ENCODE measurements at places on chromosomes 3 and 15. TPM values are rescaled to one million over a fixed set of nuclear protein-coding genes. Genes with fewer than 3 reads are reported as not detected.

GRCh38 chr15:32677238-32677750 lies 35.8 kb downstream of the SCG5 start:
- DNase-seq, result no peak
- H3K27me3 ChIP-seq, result no peaks in the 10 kb centered on the region
- no peak overlapping the region for H3K4me3 ChIP-seq
- no peak overlapping the region for H3K27ac ChIP-seq

DNA sequence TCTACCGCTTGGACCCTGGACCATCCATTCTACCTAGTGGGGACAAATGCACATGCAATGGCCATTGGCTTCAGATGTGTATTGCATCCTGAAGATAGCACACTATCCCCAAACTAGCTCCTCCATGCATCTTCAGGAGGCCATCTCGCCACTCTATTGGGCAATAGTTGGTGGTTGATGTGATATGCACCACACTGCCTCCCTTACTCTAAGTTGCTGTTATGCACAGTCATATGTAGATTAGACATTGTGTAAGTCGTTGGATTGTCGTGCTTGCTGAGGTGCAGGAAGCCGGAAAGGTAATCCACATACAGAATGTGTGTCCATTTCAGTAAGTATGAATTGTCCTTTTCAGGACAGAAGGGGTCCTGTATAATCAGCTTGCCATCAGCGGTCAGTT lies 26.7 kb upstream of the PLA2G4D start:
- H3K4me1 ChIP-seq, result peaks cover 14% of the 10 kb centered on the region
- H3K36me3 ChIP-seq, result no peaks in the 10 kb centered on the region
- H3K4me3 ChIP-seq, result no peak overlapping the region
- no peak overlapping the region for H3K27ac ChIP-seq

- no peaks in the 10 kb centered on the region for H3K36me3 ChIP-seq
- H3K27ac ChIP-seq, result no peak overlapping the region
- DNase-seq, result no peak
- H3K4me1 ChIP-seq, result peaks cover 2% of the 10 kb centered on the region
These were observed 81.7 kb downstream of the TAMM41 start for GRCh38 chr3:11764931-11765363.

DNA sequence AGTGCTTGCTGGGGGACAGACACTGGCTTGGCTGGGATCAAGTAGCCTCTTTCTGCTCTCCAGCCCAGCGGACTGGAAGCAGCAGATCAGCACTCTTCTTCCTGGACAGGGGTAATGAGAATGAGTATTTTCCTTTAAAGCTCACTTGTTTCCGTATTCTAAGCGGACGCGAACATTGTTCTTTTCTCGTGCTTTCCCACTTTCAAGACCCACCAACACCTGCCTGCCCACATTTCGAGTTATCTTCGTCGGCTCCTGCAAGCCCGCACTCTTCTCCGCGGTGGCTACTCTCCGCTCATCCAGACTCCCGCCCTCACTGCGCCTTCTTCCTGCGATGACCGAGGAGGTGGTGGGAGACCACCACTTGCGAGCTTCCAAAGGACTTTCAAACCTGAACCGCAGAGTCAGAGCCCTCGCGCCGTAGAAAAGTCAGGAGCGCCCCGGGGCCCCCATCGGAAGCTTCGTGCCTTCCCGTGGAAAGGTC lies 1.6 kb upstream of the PPM1L start:
- H3K4me3 ChIP-seq, result peak overlapping the region; percentile 63
- peak; percentile 30 for DNase-seq
- H3K4me1 ChIP-seq, result peaks cover 13% of the 10 kb centered on the region

- no peak overlapping the region for H3K27ac ChIP-seq
- no peak overlapping the region for H3K4me3 ChIP-seq
- no peak for DNase-seq
- H3K36me3 ChIP-seq, result no peaks in the 10 kb centered on the region
These were observed 469.7 kb downstream of the PDCD6IP start for GRCh38 chr3:34268032-34268709.

- H3K27ac ChIP-seq, result no peak overlapping the region
- H3K36me3 ChIP-seq, result no peaks in the 10 kb centered on the region
- no peak for DNase-seq
- H3K4me1 ChIP-seq, result no peaks in the 10 kb centered on the region
- no peak overlapping the region for H3K4me3 ChIP-seq
- H3K27me3 ChIP-seq, result no peaks in the 10 kb centered on the region
These were observed 678.8 kb downstream of the DIPK2A start for GRCh38 chr3:144650380-144650779.

DNA sequence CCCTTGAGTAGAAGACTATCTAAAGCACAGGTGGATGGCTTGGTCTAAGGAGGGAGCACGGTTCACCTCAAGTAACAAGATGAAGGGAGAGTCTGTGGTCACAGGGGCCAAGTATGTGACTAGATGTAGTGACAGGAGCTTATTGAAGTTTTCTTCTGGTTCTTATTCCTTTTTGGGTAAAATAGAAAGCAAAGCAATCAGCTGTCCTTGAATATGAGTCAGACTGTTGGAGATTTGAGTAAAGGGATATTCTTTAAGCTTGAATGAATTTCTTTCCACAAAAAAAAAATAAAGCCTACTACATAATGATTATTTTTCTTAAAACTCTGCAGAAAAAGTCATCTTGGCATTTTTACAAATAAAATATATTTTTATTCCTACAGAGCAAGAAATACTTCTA lies 1.5 kb upstream of the CNTN6 start:
- no peaks in the 10 kb centered on the region for H3K27me3 ChIP-seq
- H3K4me1 ChIP-seq, result peaks cover 4% of the 10 kb centered on the region
- no peaks in the 10 kb centered on the region for H3K36me3 ChIP-seq

- no peaks in the 10 kb centered on the region for H3K27me3 ChIP-seq
- no peak overlapping the region for H3K4me3 ChIP-seq
- no peak for DNase-seq
- no peak overlapping the region for H3K27ac ChIP-seq
These were observed 187.0 kb upstream of the MLF1 start for GRCh38 chr3:158384019-158384418.

- H3K36me3 ChIP-seq, result peaks cover 82% of the 10 kb centered on the region
- H3K4me3 ChIP-seq, result no peak overlapping the region
These were observed 19.2 kb downstream of the ALS2CL start for GRCh38 chr3:46674031-46674845.

- DNase-seq, result no peak
- H3K27me3 ChIP-seq, result no peaks in the 10 kb centered on the region
- no peak overlapping the region for H3K27ac ChIP-seq
- H3K4me3 ChIP-seq, result no peak overlapping the region
- no peaks in the 10 kb centered on the region for H3K4me1 ChIP-seq
These were observed 48.8 kb downstream of the EPHA6 start for GRCh38 chr3:96863129-96863740.

- no peaks in the 10 kb centered on the region for H3K36me3 ChIP-seq
- H3K27me3 ChIP-seq, result no peaks in the 10 kb centered on the region
- H3K4me3 ChIP-seq, result no peak overlapping the region
- peaks cover 24% of the 10 kb centered on the region for H3K4me1 ChIP-seq
These were observed 11.7 kb upstream of the CD47 start for GRCh38 chr3:108102420-108103039.

DNA sequence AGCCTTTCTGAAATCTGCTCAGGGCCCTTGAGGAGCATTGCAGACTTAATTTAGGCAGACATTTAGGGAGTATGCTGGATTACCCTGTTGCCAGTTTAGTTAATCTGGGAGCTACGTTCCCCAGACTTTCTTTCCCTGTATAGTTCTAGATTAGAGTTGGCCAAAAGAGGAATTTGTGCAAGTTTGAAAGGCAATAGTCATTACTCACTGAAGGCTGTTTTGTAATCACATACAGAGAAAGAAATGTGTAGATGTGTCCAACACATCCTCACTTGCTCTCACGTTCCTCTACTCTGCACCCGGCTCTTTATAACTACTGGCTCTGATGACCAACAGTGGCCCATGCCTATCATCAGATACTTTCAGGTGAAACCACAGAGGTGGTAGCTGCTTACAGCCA lies 24.2 kb downstream of the MASP1 start:
- no peaks in the 10 kb centered on the region for H3K27me3 ChIP-seq
- no peaks in the 10 kb centered on the region for H3K36me3 ChIP-seq
- no peak for DNase-seq

GRCh38 chr3:38835939-38836338 lies 19.9 kb upstream of the SCN10A start:
- no peaks in the 10 kb centered on the region for H3K36me3 ChIP-seq
- H3K27me3 ChIP-seq, result no peaks in the 10 kb centered on the region
- DNase-seq, result no peak
- no peak overlapping the region for H3K27ac ChIP-seq
- no peak overlapping the region for H3K4me3 ChIP-seq

DNA sequence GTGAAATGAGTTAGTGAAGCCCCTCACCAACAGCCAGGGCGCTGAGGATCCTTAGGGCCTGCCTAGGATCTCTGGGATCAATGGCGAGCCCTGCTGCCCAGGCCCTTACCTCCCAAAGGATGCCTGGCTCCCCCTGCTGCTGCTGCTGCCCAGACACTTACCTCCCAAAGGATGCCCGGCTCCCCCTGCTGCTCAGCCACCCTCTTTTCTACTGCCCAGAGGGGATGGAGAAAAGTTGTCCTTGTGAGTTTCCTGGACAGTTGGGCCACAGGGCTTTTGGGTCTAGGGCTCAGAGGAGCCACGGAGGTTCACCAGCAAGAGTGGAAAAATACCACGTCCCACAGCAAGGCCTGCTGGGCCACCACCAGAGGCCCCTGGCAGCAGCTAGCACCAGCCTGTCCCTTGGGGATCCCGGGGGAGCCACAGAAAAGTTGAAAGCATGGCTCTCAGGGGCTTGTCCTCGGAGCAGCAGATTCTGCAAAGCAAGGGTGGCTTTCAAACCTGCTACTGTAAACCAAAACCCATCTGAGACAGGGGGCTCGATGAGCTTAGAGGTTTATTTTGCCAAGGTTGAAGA lies 59.4 kb downstream of the SLC6A6 start:
- no peak for DNase-seq
- H3K36me3 ChIP-seq, result peaks cover 15% of the 10 kb centered on the region
- peaks cover 11% of the 10 kb centered on the region for H3K4me1 ChIP-seq
- H3K27ac ChIP-seq, result peak overlapping the region; percentile 57

DNA sequence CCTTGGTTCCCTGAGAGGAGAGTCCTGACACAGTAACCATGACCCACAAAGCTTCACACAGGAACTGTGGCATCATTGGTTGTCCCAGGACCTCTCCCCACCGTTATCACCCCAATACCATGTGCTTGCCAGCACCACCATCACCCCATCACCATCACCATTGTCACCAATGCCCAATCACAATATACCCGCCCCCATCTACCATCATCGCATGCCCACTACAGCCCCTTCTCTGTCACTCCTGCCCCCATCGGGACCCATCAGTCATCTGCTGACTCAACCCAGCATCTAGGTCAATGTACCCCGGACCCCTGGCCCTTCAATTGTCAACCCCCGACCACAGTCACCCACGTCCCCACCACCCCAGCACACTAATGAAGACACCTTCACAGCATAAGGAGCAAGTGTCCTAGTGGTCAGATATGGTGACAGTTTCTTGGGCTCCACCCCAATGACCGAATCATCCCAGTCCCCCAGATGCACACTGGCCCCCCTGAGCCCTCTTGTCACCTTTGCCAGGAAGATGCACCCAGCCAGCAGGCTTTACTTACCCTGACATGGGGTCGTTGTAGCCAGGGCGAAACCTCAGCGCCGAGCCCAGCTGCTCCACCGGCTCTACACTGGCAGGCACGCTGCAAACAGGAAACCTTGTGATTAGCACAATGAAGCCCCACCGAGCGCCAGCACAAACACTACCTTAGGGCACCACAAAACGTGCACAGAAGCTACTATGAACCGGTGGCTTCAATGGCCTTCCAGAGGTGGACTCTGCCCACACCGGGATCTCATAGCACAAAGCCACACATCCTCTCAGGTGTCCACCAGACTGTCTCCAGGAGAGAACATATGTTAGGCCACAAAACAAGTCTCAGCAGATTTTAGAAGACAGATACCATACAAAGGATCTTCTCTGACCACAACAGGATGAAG lies 25.1 kb downstream of the SHISA5 start:
- H3K27ac ChIP-seq, result peak overlapping the region; percentile 65
- DNase-seq, result no peak
- H3K36me3 ChIP-seq, result no peaks in the 10 kb centered on the region
- no peak overlapping the region for H3K4me3 ChIP-seq
- no peaks in the 10 kb centered on the region for H3K4me1 ChIP-seq

- H3K27me3 ChIP-seq, result no peaks in the 10 kb centered on the region
- H3K36me3 ChIP-seq, result no peaks in the 10 kb centered on the region
- no peak for DNase-seq
- H3K27ac ChIP-seq, result no peak overlapping the region
- no peaks in the 10 kb centered on the region for H3K4me1 ChIP-seq
- no peak overlapping the region for H3K4me3 ChIP-seq
These were observed 107.7 kb upstream of the SPRED1 start for GRCh38 chr15:38144921-38145320.

- no peaks in the 10 kb centered on the region for H3K4me1 ChIP-seq
- no peak for DNase-seq
- H3K4me3 ChIP-seq, result no peak overlapping the region
- no peaks in the 10 kb centered on the region for H3K27me3 ChIP-seq
- no peaks in the 10 kb centered on the region for H3K36me3 ChIP-seq
These were observed 168.3 kb upstream of the GBE1 start for GRCh38 chr3:81929697-81930096.

GRCh38 chr3:73999501-73999900 lies 374.8 kb upstream of the PDZRN3 start:
- no peak overlapping the region for H3K4me3 ChIP-seq
- no peak for DNase-seq
- no peaks in the 10 kb centered on the region for H3K4me1 ChIP-seq
- no peaks in the 10 kb centered on the region for H3K27me3 ChIP-seq
- H3K36me3 ChIP-seq, result no peaks in the 10 kb centered on the region

DNA sequence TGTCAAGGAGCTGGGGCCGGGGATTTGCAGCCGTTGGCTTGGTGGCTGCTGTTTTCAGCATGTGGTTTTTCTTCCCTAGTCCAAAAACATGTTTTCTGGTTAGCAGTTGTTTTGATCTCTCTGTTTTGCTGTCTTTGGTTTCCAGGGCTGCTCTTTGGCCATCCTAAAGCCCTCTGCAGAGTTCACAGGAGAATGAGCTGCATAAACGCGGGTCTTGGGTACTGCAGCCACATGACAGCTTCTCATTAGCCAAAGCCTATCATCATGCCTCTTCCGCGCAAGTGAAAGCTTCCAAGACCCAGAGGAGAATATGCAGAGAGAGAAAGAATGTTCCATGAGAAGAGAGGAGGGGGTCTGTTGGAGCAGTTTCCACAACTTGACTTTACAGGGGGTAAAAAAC lies 138.5 kb downstream of the NTRK3 start:
- H3K4me3 ChIP-seq, result no peak overlapping the region
- no peaks in the 10 kb centered on the region for H3K27me3 ChIP-seq
- H3K27ac ChIP-seq, result no peak overlapping the region
- H3K36me3 ChIP-seq, result no peaks in the 10 kb centered on the region
- no peak for DNase-seq

GRCh38 chr3:54378184-54378583 lies 255.8 kb downstream of the CACNA2D3 start:
- no peaks in the 10 kb centered on the region for H3K27me3 ChIP-seq
- no peak for DNase-seq
- H3K4me1 ChIP-seq, result no peaks in the 10 kb centered on the region
- H3K4me3 ChIP-seq, result no peak overlapping the region

LRRC31 gene
- 0.34 TPM for total RNA-seq

C3orf70 gene
- 3.9 TPM for total RNA-seq

ASB14 gene
- total RNA-seq, result not detected

FILIP1L gene
- total RNA-seq, result 20.2 TPM

DNAH12 gene
- total RNA-seq, result 4.5 TPM

A4GNT gene
- not detected for total RNA-seq

PLA1A gene
- total RNA-seq, result 1.0 TPM

ATP13A4 gene
- 196 TPM for total RNA-seq

TEX55 gene
- not detected for total RNA-seq

LDHAL6B gene
- not detected for total RNA-seq

TRH gene
- total RNA-seq, result 0.55 TPM

VPS18 gene
- total RNA-seq, result 22.9 TPM

AGBL1 gene
- 3.1 TPM for total RNA-seq
